ENCODE measurements at places on chromosomes 2 and 18. TPM values are rescaled to one million over a fixed set of nuclear protein-coding genes. Genes with fewer than 3 reads are reported as not detected.

The D2HGDH gene
- total RNA-seq = 58.8 TPM

The IL36RN gene
- total RNA-seq = not detected

The MAP3K20 gene
- 23.2 TPM for total RNA-seq

The GALR1 gene
- total RNA-seq = not detected

The SPATS2L gene
- total RNA-seq = 53.1 TPM

The CIB4 gene
- total RNA-seq = not detected

The MALL gene
- total RNA-seq = 33.3 TPM

The LTBP1 gene
- 30.8 TPM for total RNA-seq

The ERBB4 gene
- total RNA-seq = 3.0 TPM

The LMAN2L gene
- 20.5 TPM for total RNA-seq

The TEKT4 gene
- total RNA-seq = not detected
